Heart left ventricle (tissue), 16 donors: ENCODE measurements at places on chromosomes 4 and X. TPM values are rescaled to one million over a fixed set of nuclear protein-coding genes. Genes with fewer than 3 reads are reported as not detected.

DNA sequence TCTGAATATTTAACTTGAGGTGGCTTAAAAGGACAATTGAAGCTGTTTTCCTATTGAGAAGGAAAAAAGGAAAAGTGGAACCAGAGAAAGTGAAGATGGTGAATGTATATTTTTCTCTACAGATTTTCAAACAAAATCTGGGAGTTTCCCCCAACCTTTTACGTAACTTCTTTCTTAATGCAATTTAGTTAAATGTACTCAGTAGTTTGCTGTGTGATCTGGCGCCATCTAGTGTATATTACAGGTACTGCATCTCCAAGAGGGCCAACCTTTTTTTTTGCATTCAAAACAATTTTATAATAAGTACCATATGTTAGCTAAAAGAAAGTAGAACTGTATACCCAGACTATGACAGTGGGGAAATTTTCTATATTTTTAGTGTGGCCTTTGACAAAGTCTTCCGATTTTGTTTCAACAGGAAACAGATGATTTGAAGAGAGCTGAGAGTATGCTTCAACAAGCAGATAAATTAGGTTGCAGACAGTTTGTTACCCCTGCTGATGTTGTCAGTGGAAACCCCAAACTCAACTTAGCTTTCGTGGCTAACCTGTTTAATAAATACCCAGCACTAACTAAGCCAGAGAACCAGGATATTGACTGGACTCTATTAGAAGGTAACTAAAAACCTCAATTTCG lies 82.0 kb downstream of the PLS3 start:
- DNase-seq: no peak

GRCh38 chr4:77776182-77777134 lies 42.7 kb downstream of the CNOT6L start:
- no peak for DNase-seq

Gene AGTR2
- total RNA-seq: 0.24 TPM

- peak; percentile 61 for DNase-seq
These were observed 669 bp downstream of the TMEM150C start for GRCh38 chr4:82560853-82561785.

Gene L1CAM
- total RNA-seq: 0.99 TPM

DNA sequence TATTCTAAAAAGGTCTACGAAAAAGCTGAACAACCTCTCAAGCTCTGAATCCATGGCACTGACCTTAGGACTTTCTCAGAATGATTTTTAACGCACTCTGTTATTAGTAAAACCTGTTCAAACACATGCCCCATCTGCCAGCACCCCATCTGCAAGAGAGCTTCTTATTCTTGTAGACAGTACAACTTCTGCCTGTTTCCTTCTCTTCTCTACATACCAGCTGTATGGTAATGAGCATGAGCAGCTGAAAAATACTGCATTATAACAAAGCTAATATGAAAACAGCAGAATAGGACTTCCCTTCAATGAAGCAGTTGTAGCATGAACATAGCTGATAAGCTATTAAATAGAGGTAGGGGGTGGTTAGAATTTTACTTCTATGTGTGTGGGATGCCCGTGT lies 167.9 kb downstream of the FBXW7 start:
- no peak for DNase-seq

DNA sequence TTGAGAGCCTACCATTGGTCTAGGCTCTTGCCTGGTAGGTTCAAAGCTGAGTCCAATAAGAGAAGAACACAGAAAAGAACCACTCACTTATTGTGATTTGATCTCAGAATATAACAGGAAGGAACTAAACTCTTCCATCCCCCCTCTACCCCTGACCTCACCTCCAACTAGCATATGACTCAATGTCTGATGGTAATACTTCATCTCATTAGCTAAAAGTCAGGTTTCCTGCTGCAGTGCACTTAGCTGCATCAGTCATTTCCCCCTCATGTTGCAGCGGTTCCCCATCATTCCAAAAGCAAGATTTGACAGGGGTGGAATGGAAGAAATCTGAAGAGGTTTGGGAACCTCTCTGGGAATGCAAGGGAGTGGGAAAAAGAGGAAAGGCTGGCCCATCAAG lies 289.5 kb downstream of the SMARCA1 start:
- DNase-seq: no peak

GRCh38 chr4:104064646-104065577 lies 345.1 kb upstream of the TACR3 start:
- no peak for DNase-seq

Gene CCNQ
- 36.9 TPM for total RNA-seq

Gene TSR2
- 37.4 TPM for total RNA-seq

GRCh38 chr4:26131711-26132110 lies 189.1 kb upstream of the RBPJ start:
- no peak for DNase-seq

- no peak for DNase-seq
These were observed 129.7 kb downstream of the RAPGEF2 start for GRCh38 chr4:159232465-159233106.
